C1 segment of cervical spinal cord (tissue), 14 donors: ENCODE measurements at places on chromosomes 1 and 21.

- no peak for DNase-seq
Observed at GRCh38 chr21:28212061-28212460, 780.6 kb downstream of the LTN1 start.

DNA sequence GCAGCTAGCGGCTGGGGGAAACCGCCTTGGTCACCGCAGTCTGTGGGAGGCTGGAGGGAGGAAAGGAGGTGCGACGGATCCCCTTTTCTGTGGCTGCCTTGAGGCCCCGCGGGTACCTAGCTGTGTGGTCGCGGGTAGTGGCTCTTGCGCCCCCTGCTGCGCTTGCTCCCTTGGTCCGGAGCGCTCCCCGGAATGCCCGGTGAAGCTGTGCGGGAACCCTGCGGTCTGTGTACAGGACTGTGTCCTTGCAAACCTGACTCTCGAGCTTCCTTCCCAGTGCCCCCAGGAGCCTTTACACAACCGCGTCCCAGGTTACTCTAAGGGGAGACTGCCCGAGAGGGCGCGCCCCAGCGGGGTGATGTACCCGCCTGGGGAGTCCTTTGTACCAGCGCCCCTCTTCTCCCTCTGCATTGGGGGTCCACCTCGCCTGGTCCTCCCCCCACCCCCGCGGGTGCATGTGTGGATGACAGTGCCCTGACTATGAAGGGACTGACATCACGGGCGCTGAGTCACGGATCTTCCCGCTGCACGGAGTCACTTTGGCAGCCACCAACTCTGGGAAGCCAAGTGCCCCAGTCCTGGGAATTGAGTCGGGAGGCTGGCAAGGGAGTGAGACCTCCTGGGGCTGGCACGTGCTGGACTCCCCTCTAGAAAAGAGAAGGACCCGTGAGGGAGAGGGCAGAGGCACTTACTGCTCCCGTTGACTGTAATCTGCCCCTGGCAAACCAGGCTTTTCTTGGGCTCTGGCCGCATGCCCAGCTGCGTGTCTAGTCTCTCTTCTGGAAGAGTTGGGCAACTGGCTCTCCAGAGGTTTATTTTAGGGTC, 816 bp downstream of the IL6R start:
- DNase-seq, result peak; percentile 85

GRCh38 chr1:166676981-166677380, 162.3 kb upstream of the POGK start:
- DNase-seq, result no peak

- DNase-seq, result no peak
Observed at GRCh38 chr1:51924455-51924854, 45.9 kb upstream of the NRDC start.

- no peak for DNase-seq
Observed at GRCh38 chr1:147072482-147073432, 99.5 kb downstream of the PRKAB2 start.

DNA sequence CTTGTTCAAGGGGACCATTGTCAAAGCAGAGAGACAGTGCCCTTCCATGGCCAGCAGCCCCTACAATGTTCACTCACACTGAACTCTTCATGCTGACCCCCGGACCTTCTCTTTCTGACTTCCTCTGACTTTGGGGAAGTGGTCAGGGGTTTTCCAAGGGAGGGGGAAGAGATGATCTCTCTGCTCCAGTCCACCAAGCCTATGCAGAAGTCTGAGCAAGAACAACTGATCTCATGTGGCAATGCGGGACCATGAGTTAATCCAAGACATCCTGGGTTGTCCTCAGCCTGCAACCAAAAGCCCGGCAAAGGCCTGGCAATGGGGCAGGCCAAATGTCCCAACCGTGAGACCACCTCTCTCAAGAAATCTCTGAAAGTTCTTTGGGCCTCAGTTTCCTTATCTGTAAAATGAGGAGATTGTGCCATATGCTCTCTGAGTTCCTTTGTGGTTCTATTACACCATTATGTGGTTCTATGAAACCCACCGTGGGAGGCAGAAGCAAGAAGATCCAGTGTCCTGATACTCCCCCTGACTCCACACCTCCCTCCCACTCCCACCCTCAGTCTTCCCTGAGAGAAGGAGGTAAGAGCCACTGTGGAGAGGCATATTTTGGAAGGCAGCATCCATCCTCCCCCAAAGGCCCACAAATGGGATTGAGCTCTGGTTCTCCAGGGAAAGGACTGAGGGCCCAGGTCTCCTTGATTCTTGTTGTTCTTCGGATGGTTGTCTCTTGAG, 11.8 kb upstream of the ARHGEF2 start:
- DNase-seq, result no peak

GRCh38 chr1:51549016-51549619, 30.1 kb upstream of the EPS15 start:
- no peak for DNase-seq

GRCh38 chr1:96992871-96993270, 271.3 kb downstream of the PTBP2 start:
- DNase-seq, result no peak

GRCh38 chr1:3695326-3696217, 43.3 kb downstream of the TP73 start:
- DNase-seq, result peak; percentile 52

DNA sequence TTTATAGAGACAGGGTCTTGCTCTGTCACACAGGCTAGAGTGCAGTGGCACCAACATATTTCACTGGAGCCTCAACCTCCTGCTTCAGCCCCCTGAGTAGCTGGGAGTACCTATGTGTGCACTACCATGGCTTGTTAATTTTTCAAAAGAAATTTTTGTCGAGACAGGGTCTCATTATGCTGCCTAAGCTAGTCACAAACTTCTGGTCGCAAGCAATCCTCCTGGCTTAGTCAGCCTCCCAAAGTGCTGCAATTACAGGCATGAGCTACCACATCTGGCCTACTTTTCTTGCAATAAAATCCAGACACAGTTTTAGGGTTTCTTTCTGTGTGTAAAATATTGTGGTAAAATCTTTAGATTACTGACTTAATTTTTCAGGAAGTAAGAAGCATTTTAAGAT, 27.9 kb upstream of the NTPCR start:
- no peak for DNase-seq

DNA sequence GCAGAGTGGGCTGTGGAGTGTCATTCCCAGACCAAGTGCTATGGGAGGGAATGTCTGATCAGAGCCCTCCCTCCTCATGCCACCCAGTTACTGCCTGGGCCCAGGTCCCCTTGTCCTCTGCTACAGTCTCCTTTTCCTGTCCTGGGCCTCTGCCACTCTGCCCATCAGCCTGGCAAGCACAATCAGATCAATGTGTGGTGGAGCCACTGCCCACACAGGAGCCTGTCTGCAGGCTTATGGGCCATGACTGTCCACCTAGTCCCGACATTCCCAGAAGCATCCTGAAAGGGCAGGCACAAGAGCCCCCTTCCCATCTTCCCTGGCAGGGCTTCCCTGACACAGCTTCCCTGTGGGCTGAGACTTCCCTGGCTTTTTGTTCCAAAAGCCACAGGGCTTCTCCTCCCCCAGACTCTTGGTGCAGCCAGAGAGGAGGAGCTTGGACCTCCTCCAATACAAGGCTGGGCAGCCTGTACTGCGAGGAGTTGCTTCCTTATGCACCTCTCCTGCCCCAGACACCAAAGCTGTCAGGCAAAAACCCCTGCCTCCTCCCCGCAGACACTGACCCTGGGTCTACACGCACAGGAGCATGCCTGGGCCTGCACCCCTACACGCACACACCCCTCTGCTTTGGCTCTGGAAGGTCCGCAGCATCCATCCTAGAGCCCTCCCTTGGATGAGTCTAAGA, 29.2 kb upstream of the CNTN2 start:
- DNase-seq, result peak; percentile 25

DNA sequence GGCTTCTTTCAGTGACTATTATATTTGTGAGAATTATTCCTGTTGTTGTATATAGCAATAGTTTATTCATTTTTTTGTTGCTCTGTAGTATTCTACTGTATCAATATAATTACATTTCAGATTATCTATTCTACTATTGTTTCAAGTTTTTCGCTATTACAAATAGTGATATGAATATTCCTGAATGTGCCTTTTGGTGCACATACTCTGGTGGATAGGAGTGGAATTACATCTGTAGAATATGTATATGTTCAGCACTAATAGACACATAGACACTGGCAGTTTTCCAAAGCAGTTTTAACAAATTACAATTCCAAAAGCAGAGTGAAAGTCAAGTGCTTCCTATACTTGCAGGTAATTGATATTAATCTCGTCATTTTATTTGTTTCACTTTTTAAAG, 696.2 kb upstream of the PRMT6 start:
- DNase-seq, result no peak

GRCh38 chr1:20368866-20369470, 78.3 kb downstream of the VWA5B1 start:
- no peak for DNase-seq

- no peak for DNase-seq
Observed at GRCh38 chr1:33286451-33287185, 30.3 kb downstream of the ZNF362 start.

GRCh38 chr1:241639623-241640148, 483 bp downstream of the CHML start:
- peak; percentile 58 for DNase-seq

GRCh38 chr1:81549588-81550127, 251.1 kb upstream of the ADGRL2 start:
- DNase-seq, result no peak

- no peak for DNase-seq
Observed at GRCh38 chr1:203929741-203930309, 68.4 kb downstream of the SNRPE start.

DNA sequence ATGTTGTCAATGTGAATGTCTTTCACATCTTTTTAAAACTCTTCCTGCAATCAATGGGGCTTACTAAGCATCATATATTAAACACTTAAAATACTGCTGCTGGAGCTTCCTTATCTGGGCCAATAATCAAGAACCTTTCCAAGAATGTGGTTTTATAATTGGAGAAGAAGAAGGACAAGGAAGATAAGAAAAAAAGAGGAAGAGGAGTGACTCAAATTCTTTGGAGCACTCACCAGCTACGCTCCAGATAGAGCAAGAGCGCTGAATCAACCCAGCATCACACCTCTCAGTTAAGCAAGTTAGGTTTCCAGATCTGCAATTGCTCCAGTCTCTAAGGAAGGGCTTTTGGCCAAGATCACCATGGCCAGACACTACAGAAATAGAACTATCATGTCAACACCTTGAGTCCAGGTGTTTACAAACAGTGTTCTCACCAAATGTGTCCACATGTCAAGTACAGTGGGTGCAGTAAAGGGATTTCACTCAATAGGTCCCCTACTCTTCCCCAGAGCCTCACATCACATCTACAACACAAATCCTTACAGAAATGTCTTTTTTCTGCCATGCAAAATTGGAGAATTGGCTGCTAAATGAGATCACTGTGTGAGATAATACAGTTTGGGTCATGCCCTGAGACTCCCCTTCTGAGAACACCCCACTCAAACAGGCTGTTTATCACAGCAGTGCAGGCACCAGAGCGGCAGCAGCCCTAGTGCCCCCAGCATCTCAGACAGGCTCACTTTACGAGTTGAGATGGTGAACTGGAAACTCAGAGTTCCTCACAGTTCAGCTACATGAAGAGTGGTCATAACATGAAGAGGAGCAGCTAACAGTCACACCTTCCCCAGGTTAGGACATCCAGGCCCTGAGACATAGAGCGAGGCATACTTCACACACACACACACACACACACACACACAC, 1.7 kb upstream of the SPRR2B start:
- DNase-seq, result no peak

DNA sequence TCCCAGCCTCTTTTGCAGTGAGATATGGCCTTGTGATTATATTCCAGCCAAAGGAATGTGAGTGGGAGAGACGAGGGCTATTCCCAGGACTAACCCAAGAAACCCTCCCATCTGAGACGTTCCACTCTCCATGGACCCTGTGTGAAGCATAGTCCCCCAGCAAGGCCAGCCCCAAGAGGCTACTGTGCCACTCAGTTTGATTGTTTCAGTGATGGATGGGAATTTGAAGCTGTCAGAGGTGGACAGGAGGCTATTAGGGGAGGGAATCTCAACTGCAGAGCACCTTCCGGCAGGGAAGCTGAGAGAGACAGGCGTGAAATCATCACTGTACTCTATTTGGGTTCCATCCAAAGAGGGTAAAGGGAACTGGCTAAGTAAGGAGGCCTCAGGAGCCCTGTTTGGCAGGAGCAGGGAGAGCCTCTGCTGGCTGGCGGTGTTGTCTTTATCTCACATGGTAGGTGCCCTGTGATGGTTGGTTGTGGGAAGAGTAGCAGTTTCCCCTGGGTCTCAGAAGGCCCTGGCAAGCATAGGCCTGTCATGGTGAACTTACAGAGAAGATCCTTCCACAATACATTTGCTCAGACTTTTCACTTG, 3.4 kb upstream of the TEX35 start:
- DNase-seq, result no peak

DNA sequence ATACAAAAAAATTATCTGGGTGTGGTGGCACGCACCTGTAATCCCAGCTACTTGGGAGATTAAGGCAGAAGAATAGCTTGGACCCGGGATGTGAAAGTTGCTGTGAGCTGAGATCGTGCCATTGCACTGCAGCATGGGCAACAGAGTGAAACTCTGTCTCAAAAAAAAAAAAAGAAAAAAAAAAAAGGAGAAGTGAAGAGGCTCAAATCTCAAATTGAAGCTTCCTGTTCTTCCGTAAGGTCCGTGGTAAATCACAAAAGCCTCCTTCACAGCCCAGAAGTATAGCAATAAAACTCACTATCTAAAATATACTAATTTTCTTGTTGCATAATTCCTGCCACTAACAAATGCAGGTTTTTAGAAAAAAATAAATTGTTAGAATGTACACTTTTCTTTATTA, 498.2 kb upstream of the BRINP3 start:
- DNase-seq, result no peak

DNA sequence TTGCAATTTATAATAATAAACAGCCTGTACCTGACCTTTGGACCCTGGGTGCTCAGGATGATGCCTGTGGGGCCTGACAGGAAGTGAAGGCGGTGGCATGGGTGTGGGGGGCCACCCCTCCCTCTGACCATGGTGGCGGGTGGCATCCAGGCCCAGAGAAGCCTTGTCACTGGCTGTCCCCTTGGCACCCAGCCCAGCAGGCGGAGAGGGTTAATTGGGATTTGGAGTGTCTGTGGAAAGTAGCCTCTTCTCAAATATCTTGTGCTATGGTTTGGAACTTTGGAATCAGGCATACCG, 20.5 kb downstream of the SOX13 start:
- no peak for DNase-seq

- DNase-seq, result no peak
Observed at GRCh38 chr1:171911506-171911905, 70.2 kb downstream of the DNM3 start.

GRCh38 chr1:66685670-66686069, 66.6 kb upstream of the DYNLT5 start:
- no peak for DNase-seq

GRCh38 chr1:193514397-193514796, 328.0 kb upstream of the B3GALT2 start:
- no peak for DNase-seq

DNA sequence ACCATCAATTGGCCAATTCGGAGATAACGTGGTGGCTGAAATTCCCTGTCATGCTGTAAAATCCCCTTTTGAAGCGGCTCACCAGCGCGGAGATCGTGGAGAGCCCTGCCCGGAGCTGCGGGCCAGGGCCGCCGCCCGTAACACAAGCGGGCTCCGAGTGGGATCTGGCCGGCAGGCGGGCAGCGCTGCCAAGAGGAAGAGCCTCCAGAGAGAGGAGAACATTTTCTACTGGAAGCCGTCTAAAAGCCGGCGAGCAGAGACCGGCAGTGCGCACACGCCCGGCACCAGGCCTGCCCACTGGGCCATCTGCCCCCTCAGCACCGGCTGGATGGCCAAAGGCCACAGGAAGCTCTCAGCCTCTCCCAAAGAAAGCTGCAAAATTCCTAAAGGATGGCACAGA, 15.5 kb downstream of the SSBP3 start:
- DNase-seq, result no peak

GRCh38 chr1:113745425-113745824, 13.9 kb downstream of the PHTF1 start:
- DNase-seq, result no peak

- no peak for DNase-seq
Observed at GRCh38 chr21:33033961-33034413, 8.3 kb downstream of the OLIG2 start.
